Stimulated activated CD4-positive, alpha-beta T cell treated with anti-CD3 and anti-CD28 coated beads, Interleukin-2, amount 100 ng/mL, for 24 hours (primary cell): ENCODE measurements at places on chromosomes 1 and 21.

- DNase-seq, result no peak
Observed at GRCh38 chr1:226407199-226407496, 745 bp downstream of the PARP1 start.

DNA sequence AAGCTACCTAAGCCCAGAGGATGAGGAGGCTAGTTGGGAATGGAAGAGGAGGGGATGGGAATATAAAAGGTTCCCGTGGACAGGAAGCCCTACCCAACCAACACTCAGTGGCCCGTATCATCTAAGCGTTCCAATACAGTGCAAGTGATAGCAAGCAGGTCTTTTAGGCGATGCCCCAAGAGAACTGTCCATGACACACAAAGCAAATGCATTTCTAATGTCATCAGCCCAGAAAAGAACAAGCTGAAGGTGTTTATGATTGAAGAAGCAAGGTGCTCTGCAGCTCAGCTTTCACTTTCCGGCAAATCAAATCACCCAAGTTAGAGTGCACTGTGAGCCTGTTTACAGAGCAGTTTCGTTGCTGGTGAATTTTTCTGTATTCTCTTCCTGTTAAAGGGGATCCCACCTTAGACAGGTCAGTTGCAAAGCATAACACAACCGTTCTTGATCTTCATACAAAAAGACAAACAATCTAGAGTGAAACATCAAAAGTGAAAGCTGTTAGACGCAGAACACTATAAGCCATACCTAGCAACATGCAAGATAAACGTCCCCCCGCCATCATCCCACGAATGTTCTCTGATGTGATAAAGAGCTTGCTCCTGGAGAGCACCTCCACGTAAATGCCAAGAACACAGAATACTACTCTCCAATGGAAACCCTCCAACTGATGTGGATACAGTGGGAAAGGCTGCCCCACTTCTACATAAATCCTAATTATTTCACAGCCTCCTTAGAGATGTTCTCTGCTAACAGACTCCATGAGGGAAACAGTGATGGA, 54.0 kb downstream of the PGBD5 start:
- no peak for DNase-seq

- DNase-seq, result no peak
Observed at GRCh38 chr1:93588955-93589354, 92.7 kb downstream of the BCAR3 start.

GRCh38 chr1:234585330-234586055, 24.5 kb downstream of the IRF2BP2 start:
- no peak for DNase-seq

DNA sequence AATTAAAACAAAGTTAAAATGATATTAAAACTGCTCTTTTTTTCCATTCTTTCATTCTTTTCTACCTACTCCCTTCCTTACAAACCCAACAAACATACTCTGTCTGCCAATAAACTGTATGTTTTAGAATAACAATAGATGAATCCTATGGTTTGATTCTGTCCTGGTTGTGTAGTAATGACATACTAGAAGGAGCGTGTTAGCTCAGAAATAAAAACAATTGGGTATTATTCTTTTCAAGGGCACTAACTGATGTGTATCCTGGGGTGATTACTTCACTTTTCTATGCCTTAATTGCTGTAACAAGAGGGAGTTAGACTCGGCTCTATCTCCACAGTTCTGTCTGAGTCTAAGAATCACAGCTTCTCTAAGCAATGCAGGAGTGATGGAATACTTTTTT, 194.4 kb downstream of the GIPC2 start:
- DNase-seq, result no peak

- DNase-seq, result no peak
Observed at GRCh38 chr1:159951016-159951415, 3.0 kb downstream of the SLAMF9 start.

DNA sequence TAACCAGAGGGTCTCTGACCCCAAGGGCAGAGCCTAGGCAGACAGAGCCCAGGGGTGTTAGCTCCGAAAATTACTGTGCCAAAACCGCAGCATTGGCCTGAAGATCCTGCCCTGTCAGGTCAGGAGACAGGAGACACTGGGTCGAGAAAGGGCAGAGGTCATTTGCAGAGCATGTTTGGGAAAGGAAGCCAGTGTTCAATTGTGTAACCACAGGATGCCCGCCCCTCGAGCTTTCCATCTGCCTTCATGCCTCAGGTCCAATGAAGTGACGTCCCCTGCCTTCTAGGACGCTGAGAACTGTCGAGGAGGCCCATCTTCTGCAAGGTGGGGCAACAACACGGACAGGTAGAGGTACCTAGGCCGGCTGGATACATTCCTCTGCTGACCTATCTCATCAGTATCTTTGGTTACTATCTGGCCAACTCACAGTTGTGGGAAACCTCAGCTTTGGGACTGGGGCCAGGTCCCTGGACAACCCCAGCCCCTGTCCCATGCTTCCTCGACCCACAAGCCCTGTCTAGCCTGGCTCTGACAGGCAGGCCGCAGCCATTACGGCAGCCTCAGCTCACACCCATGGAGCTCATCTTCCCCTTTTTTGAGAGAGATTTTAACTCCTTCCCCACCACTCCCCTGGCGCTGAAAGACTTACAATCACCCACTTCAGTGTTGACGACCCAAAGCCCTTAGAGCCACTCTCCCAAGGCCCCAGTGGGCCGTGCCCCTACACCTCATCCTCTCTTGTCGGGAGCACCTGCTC, 1.3 kb downstream of the ARL8A start:
- peak; percentile 29 for DNase-seq

DNA sequence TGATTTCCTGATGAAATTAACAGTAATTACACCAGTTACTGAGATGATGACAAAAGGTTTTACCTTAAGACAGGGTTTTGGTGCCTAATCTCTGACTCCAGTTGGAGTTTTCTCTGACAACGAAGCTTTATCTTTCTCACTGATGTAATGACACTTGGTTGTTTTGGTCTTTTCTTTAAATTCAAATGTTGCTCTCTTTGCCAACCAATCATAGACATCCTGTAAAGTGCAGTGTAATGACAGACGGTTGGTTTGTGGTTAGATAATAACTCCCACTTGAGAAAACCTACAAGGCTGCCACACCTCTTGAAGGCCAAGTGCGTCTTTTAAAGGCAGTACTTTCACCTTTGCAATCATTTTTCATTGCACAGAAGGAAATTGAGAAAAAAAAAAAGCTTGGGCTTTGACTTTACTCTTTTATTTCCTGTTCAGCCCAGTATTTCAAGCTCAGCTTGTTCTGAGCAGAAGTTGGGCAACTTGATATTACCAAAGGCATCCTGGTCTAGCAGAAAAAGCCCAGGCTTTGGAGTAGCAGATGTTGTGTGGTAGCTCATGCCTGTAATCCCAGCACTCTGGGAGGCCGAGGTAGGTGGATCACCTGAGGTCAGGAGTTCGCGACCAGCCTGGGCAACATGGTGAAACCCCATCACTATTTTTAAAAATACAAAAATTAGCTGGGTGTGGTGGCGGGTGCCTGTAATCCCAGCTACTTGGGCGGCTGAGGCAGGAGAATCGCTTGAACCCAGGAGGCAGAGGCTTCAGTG, 14.9 kb downstream of the PDIK1L start:
- peak; percentile 32 for DNase-seq

- DNase-seq, result peak; percentile 10
Observed at GRCh38 chr1:181676269-181676668, 193.0 kb downstream of the CACNA1E start.

- no peak for DNase-seq
Observed at GRCh38 chr1:162365284-162366020, 11.2 kb downstream of the SPATA46 start.

- DNase-seq, result no peak
Observed at GRCh38 chr21:42829954-42830353, 49.4 kb downstream of the WDR4 start.

- no peak for DNase-seq
Observed at GRCh38 chr1:22796642-22797041, 86.0 kb downstream of the EPHB2 start.
